ENCODE measurements at places on chromosomes 7 and 10.

DNA sequence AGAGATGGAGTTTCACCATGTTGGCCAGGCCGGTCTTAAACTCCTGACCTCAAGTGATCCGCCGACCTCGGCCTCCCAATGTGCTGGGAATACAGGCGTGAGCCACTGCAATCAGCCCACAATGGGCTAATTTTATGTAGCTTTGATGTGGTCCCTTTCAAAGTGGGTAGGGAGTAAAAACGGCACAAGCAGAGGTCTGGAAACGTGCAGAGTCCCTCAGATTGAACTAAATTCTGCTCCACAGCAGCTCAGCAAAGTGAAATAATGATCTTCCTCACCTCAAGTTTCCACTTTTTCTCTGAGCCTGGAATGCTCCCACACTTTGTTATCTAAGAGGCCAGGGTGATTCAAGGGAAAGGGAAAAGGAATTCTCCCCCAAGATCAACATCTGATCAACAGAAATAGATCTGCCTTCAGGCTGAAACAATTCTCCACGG lies 6.1 kb downstream of the CCDC3 start:
- DNase-seq = no peak

- DNase-seq = peak; percentile 2
These were observed 972.5 kb downstream of the LRMDA start for GRCh38 chr10:76403912-76404311.

DNA sequence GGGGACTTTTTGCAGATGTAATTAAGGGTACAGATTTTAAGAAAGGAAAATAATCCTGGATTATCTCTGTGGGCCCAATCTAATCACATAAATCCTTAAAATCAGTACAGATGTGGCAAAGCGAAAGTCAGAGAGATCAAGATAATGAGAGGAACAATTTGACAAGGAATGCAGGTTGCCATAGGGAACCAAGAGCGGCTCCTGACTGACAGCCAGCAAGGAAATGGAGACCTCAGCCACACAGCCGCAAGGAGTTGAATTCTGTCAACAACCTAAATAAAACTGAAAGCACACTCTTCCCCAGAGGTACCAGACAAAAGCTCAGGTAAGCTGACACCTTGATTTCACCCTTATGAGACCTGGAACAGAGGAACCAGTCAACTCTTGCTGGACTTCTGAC lies 3.4 kb upstream of the PNPLA8 start:
- no peak for DNase-seq

DNA sequence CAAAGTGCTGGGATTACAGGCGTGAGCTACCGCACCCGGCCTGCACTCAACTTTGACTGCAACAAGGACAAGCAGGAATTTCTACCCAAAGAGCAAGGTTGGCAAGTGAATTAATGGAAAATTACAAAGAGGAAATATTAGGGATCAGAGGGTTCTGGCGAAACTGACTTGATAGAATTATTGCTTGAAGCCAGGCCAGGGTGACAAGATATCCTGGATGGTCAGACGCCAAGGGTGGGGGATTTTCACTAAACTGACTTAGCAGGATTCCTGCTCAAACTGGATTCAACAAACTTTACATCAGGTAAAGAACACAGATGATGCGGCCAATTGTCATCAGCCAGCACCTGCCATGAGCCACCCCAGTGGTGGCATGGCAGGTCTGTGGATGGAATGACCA lies 603.6 kb upstream of the MGMT start:
- no peak for DNase-seq

GRCh38 chr7:153385502-153385901 lies 626.0 kb downstream of the ACTR3B start:
- DNase-seq = no peak

DNA sequence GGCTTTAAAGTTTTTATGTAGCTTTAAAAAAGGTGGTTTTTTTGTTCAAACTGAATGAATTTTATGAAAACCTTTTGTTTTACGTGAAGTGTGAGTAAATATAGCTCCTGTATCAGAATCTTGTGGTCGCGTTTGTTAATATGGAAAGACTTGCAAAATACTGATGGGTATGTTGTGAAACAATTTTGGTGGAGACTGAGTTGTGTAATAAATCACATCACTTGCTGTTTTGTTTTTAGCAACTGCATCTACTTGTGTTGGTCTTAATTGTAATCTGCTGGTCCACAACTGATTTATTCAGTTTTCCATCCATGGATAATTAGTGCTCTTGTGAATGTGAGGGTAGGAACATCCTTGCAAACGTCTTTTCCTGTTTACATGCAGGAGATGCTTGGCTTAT lies 10.5 kb downstream of the PLXDC2 start:
- no peak for DNase-seq

DNA sequence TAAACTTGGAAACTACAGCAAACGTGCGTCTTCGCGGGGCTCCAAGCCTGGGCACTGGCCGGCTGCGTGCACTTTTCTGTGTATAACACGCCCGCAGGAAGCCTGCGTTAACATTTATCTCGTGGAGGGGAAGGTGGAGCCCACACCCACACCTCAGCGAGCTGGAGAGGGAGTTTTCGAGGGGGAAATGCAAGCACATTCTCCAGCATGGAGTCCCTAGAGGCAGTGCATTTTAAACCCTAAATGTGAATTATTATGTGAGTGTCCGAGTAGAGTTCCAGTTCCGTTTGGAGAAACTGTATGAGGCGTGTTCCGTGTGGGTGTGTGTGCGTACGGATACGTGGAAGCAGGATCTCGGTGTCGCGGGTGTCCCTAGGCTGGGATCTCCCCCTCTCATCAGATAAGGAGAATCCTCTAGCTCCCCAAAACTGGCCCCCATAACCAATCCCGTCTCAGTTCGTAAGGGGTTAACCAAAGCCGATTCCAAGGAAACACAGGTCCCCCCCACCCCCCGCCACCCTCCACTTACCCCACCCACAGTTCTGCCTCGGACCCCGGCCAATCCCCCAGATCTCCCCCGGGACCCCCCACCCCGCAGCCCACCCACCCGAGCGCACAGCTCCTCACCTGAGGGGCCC lies 403 bp downstream of the CDK6 start:
- peak; percentile 39 for DNase-seq

- DNase-seq = no peak
These were observed 16.9 kb downstream of the PIK3CG start for GRCh38 chr7:106881984-106882383.

GRCh38 chr7:40850017-40850416 lies 715.2 kb downstream of the SUGCT start:
- DNase-seq = no peak

DNA sequence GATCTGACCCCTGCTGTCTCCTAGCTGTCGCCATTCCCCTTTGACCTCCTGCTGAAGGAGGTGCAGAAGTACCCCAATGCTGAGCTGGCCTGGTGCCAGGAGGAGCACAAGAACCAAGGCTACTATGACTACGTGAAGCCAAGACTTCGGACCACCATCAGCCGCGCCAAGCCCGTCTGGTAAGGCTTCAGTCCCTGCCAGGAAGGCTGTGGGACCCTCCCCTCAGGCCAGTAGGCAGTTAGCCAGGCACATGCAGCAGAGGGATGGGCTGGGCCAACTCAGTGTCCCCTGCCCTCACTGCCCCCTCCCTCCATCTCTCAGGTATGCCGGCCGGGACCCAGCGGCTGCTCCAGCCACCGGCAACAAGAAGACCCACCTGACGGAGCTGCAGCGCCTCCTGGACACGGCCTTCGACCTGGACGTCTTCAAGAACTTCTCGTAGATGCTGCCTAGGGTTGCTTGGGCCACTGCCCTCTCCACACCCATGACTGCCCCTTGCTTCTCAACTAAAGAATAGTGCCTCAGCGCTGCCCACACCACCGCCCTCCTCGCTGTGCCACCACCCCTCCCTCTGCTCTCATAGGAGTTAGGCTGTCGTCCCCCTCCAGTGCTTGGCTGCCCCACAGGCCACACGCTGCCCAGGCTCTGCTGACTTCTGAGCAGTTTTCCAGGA lies 41.0 kb upstream of the ZMIZ2 start:
- no peak for DNase-seq

- DNase-seq = no peak
These were observed 303.8 kb downstream of the KCNMA1 start for GRCh38 chr10:77333610-77334340.

DNA sequence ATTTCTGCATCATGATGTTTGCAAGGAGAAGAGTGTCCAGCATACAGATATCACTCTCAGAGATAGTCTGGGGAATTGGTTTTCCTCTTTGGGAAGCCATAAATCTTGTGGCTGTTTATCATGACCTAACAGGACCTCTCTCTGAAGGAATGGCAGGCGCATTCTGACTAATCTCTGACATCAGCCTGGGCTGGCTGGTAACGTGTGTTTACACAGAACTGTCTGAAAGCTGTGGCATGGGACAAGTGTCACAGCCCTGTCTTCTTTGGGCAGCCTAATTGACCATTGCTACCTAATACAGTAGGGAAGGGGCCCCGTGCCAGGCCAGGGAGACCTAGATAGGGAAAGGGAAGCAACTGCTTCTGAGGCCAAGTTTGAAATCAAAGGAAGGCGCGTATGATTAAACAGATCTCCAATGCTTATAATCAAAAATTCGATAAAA lies 73.9 kb upstream of the CABCOCO1 start:
- no peak for DNase-seq

GRCh38 chr7:19958309-19958896 lies 185.0 kb upstream of the TMEM196 start:
- DNase-seq = no peak

DNA sequence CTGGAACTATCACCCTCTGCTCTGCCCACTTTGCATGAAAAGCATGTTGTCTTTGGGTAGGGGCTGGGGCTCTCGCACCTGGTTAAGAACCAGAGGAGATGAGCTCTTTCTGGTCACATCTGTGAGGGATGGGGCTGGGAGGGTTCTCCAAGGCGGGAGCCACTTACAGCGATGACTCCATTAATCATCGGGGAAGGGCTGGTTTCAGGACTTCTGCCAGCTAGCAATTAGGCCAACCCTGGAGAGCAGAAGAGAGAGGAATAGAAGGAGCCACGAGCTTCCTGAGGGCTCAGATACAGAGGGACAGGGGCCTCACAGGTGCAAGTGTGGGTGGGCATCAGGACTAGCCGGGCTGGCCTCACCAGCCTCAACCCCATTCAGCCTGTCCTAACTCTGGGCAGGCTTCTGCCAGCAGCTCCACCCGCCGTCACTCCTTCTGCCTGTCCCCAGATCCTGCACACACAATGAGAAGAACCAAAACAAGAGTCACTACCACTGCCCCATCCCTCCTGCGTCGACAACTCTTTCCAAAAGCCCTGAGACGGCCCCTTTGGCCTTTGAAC lies 8.4 kb downstream of the AQP1 start:
- DNase-seq = no peak

DNA sequence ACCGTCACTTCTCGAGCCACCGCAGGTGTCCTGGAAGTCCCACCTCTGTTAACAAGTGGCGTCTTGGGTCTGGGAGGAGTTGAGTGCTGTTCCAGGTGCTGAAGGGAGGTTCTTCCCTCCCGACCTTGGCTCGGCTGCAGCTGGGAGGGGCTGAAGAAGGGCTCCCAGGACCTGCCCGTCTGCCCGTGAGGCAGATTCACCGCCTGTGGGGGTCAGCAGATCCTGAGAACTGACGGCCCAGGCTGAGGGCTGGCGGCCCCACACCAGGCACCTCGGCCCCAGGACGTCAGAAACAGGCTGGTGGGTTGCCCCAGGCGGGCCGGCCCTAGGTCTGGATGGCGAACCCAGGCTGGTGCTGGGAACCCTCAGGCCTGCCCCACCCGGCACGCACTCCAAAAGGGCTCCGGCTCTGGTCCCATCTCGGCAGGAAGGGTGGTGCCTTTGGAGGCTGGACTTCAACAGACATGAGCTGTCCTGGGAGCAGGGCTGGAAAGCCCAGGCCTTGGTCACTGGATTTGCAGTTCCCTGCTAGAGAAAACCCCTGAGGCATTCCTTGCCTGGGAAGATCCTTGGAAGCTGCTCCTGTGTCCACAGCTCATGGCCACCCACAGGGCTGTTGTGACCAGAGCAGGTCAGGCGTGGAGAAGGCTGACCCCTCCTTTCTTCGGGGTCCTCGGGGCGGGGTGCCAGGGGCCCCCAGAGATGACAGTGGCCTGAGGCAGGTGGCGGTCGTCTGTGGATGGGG lies 42.6 kb upstream of the CFAP46 start:
- DNase-seq = no peak

Data from hematopoietic multipotent progenitor cell (in vitro differentiated cells).